Stimulated activated CD8-positive, alpha-beta memory T cell treated with anti-CD3 and anti-CD28 coated beads, Interleukin-4, amount 100 ng/mL, for 4 hours (primary cell): ENCODE measurements at places on chromosomes 2 and 18.

DNA sequence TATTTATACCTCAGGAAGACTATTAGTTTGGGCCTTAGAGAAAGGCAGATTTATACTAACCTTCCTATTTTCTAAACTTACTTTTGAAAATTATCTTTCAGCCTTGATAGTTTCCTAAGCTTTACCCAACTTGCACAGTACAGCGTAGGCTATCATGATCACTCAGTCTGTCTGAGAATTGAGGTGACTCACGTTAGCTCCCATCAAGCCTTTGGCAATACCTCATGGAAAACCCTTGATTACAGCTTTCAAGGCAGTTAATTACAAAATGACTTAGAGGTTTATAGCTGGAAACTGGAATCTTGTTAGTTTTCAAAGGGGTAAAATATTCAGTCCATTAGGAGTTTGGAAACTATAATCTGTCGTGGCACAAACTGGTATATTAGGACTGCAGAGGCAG is 26.4 kb upstream of the ARMC9 start:
- no peak for DNase-seq

GRCh38 chr2:175690113-175690837 is 311.8 kb downstream of the LNPK start:
- no peak for DNase-seq

DNA sequence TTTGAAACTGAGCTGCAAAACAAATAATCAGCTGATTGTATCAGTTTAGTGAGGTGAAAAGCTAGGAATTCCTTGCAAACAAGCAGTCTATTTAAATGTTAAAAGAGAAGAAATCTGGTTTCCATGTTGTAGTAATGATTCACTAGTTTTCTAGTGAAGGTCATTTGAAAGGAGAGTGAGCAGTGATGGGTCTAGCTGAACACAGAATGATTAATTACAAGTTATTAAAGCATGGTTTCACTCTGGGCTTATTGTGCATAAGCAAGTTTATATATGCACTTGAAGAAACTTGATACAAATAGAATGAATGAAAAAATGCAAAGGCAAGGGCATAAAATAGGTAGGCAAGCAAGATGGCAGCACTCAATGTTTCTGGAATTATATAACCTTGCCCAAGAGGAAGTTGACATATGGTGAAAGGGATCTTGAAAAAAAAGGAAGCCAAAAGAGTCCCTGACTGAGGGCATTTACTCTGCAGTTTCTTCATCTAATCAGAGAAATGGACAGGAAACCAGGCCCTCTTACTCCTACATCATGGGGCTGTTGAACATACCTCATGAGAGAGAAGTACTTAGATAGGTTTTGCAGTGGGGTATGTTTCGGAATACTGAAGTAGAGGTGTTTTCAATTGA is 53.2 kb downstream of the PLCL1 start:
- no peak for DNase-seq

DNA sequence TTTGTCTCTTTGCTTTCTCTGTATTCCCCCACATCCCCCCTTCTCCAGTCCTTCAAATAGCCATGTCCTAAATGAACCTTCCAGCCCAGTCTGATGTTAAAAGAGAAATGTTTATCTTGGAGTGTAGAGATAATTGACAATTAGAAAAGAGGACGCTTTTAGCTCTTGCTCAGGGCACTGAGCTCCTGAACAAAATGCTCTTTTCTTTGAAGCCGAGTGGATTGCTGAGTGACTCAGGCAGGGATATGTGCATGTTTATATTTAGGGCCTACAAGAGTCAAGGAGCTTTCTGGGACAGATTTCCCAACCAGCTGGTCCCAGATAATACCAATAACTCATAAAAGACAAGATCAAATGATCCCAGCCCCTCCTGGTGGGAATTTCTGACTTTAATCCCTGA is 88.0 kb upstream of the SETBP1 start:
- DNase-seq: no peak

DNA sequence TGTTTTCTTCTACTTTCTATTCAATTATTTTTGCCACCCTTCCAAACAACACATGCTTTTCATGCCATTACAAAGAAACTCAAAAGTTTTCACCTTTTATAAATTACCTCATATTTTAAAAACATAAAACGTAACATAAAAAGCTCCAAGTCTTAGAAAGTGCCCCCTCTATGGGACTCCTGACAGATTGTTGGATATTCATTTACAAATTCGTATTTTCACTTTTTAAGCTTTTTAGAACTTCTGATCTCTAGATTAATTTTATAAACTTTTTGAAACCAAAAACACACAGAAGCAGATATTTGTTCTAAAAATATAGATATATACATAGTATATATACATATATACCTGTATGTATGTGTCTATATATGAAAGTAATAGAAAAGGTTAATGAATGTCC is 1.5 kb downstream of the COL5A2 start:
- no peak for DNase-seq
